ENCODE measurements at places on chromosomes 2 and 18.

GRCh38 chr18:44423814-44424644 lies 256.7 kb upstream of the SETBP1 start:
- DNase-seq: no peak

GRCh38 chr18:3340682-3341097 lies 78.8 kb downstream of the MYL12B start:
- no peak for DNase-seq

DNA sequence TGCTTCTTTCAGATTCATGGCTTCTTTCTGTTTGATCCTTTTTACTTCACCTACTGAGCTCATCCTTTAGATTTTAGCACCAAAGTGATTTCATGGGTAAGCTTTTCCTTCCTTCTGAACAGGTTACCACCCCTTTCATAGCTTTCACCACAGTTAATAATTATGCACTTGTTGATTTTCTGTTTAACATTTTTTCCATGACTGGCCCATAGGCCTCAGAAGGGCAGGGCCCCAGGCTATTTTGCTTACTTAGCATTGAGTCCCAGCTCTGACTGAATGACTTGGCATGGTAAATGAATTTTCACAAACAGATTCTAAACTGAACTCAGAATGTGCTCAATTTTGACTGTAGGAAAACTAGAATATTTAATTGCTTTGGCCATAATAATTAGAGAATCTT lies 177.0 kb downstream of the GCA start:
- no peak for DNase-seq

DNA sequence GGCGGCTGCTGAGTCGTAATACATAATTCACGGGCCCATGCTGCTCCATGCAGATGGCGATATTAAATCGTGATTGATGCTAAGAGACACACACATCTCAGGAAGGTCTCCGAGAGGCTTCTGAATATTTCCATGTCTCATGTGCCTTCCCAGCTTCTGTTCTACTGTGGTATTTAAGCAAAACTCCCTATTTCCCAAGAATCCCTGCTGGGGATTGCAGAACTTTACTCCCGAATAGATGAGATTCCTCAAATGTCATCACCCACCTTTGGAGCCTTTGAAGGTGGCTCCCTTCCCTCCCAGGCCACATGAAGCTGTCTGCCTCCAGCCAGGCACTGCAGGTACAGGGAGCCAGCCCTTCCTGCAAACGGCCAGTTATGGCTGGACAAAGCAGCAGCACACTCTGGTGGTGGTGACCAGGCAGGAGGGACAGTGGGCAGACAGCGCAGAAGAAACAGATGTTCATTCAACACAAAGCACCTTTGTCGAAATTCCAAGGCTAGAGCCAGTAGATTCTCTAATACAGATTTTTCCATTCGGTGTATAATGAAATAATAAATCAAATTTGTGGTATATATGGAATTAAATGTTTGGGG lies 14.1 kb downstream of the NRP2 start:
- DNase-seq: no peak

GRCh38 chr2:109148117-109148746 lies 19.2 kb downstream of the SH3RF3 start:
- DNase-seq: no peak

- no peak for DNase-seq
These were observed 144.6 kb upstream of the MMADHC start for GRCh38 chr2:149732001-149732685.

DNA sequence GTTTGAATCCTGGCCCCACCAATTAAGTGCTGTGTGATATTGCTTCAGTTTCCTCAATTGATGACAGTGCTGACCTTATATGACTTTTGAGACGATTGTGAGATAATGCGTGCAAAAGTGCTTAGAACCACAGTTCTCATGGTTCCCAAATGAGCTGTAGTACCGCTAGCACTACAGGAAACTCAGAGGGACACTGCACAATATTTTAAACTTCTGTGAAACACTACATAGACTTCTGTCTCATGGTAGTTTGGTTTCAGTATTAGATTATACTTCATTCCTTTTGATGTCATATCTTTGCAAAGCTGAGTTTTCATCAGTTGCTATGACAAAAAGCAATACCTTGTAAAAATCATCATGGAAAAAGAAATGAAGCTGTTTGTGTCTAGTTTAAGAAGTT lies 368.0 kb downstream of the PARD3B start:
- DNase-seq: no peak

GRCh38 chr2:230717600-230717999 lies 5.0 kb downstream of the CAB39 start:
- no peak for DNase-seq

DNA sequence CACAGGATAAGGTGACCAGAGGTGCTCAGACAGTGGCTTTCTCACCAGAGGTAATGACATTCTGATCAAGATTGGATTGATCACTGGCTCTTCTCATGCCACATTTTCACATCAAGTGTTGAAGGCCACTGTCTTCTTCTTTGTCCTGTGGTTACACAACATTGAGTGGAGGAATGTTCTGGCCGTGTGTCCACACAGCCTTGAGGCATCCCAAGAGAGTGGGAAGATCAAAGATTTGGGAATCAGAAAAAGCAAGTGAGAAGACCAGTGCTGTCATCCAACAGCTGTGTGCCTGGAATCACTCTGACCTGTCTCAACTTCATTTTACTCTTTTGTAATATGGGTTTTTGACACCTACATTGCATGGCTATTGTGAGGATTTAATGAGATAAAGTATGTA lies 67.4 kb downstream of the IL1R2 start:
- DNase-seq: no peak

DNA sequence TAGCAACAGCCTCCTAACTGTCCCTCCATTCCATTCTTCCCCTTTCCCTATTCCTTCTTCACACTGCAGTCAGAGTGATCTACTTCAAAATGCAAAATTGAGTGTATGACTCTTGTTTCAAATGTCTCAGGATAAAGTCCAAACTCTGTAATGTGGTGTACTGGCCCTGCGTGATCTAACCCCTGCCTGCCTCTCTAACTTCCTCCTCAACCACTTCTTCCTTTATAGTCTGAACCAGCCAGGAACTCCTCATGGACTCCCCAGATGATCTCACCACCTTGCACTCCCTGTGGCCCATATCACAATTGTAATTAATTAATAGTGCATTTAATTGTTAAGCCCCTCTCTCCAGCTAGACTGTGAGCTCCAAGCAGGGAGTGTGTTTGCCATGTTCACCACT lies 3.1 kb upstream of the B3GNT2 start:
- no peak for DNase-seq

DNA sequence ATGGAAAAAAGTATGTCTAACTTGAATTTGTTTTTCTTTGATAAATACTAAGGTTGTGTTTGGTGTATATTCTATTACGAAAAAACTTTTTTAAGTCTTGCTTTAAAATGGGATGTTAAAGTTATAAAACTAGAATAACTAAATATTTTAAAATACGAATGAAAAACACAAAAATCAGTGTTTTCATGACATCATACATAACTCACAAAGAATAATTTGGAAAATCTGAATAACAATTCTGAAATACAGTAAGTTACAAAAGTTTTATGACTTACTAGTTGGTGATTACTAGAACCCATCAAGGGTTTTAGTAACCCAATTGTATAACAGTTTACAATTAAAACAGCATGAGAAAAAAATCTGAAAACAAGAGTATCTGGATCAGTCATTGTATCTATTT lies 61.2 kb downstream of the PIGN start:
- no peak for DNase-seq

DNA sequence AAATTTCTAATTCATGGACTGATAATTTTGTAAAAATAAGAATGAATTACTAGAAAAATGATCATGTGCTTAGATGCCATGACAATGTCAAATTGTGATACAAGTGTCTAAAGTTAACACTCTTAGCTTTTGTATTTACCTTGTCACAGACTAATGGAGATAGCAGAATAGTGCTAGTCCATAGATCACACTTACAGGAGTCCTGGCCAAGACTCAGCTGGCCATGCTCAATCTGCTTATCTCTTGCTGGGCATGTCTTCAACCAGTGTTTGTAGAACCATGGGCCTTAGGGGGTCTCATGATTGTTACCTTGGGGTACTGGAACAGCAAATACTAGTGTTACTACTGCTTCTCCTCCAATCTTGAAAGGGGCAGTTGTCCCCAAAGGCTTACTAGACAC lies 44.0 kb downstream of the TET3 start:
- no peak for DNase-seq

- DNase-seq: no peak
These were observed 879 bp upstream of the EPAS1 start for GRCh38 chr2:46296216-46296839.

- no peak for DNase-seq
These were observed 1574.3 kb upstream of the ZEB2 start for GRCh38 chr2:146094185-146094584.

- no peak for DNase-seq
These were observed 135.5 kb downstream of the FHOD3 start for GRCh38 chr18:36432880-36433555.

GRCh38 chr2:203904022-203904421 lies 32.5 kb upstream of the ICOS start:
- DNase-seq: no peak

DNA sequence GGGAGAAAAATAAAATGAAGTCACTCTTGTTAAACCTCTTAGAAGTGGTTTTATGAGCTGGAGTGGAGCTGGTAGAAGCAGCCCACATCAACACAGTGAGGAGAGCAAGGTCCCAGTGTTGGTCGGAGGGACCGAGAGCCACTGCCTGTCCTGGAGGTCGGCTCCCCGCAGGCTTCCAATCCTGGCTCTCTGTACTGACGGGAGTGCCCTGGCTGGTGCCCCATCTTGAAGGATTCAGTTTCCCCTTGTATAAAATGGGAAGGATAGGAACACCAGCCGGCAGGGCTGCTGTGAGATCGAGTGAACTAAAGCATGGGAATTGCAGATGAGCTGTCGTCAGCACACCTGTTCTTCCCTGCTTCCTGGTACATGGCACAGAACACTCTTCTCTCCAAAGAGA lies 104.3 kb upstream of the ID2 start:
- no peak for DNase-seq

GRCh38 chr18:23826850-23827620 lies 137.8 kb downstream of the LAMA3 start:
- no peak for DNase-seq
